Posterior cingulate gyrus (tissue), 11 donors: ENCODE measurements at places on chromosomes 12 and 14.

DNA sequence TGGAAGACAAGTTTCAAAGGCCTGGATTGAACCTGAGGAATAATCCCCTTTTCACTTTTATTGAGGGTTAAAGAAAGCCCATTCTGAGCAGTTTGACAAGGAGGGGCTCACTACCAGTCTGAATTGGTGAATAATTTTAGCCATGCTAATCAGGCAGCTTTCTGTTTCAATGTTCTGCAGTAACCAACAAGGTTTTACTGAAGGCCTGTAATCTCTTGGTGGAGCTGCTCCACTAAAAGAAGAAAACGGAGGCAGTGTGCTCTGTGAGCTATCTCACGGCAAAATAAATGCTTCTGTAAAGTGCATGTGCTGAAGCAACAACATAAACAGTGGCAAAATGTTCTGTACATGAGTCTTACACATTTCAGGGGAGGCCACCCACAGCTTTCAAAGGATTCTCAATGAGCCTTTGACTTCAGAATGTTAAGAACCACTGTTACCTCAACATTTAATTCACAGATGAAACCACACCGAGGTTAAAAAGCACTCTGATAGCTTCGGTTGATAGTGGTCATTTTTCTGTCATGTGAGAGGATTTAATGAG, 111.2 kb downstream of the LRIG3 start:
- no peak for DNase-seq

GRCh38 chr12:26465419-26466097, 270.2 kb downstream of the SSPN start:
- DNase-seq, result peak; percentile 21

DNA sequence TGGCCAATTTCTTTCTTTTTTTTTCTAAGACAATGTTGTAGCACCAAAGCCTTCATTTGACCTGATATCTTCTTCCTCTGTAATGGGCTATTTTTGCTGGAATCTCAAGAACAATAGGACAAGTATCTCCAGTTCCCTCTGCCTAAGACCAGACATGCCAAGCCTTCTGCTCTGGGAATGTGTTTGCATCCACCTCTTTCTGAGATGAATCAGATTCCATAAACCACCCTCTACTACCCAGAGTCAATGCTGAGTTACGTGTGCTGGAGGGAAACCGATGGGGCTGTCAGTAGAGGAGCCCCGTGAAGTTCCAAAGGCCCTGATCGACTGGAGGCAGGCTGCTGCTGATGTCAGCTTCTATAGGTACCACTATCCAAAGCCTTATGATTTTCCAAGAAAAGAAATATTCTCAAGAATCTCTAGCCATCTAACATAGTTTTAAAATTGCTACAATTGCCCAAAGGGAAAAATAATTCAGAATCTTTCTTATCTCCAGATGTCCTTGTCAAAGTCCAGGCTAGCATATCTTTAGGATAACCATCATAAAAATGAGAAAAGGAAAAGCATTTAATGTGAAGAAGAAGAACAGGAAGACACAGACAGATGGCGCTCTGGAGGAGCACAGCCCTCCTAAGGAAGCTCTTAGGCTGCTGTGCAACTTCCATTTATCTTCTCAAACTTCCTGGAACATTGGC, 101.9 kb downstream of the SLC8A3 start:
- DNase-seq, result peak; percentile 43

DNA sequence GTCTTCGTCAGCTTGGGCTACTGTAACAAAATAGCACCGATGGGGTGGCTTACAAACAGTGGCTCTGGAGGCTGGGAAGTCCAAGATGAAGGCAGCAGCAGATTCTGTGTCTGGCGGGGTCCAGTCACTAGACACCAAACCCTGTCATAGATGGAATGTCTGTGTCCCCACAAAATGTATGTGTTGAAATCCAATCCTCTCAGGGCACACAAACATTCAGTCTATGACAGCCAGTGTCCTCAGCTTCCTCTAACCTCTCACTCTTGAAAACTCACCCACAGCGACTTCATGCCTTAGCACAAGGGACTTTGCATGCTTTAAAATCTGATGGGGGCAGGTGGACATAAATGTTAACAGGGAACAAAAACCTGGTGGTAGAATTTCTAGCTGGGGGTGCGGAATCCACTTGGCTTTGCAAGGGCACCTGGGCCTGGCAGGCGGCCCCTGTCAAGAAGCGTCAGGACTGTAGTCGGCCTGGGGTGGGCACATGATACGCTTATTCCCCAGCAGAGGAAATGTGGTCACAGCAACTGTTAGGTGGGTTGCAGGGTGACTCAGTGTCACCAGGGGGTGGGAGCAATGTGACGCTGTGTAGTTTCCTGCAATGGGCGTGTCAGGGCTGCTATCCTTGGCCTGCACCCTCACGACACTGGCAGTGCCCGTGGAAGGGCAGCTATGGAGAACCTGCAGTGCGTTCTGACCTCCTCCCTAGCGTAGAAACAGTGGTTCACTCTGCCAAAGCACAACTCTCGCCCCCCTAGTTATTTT, 17.7 kb downstream of the RIN3 start:
- no peak for DNase-seq

- no peak for DNase-seq
Observed at GRCh38 chr12:115506822-115507559, 770.5 kb downstream of the MED13L start.

DNA sequence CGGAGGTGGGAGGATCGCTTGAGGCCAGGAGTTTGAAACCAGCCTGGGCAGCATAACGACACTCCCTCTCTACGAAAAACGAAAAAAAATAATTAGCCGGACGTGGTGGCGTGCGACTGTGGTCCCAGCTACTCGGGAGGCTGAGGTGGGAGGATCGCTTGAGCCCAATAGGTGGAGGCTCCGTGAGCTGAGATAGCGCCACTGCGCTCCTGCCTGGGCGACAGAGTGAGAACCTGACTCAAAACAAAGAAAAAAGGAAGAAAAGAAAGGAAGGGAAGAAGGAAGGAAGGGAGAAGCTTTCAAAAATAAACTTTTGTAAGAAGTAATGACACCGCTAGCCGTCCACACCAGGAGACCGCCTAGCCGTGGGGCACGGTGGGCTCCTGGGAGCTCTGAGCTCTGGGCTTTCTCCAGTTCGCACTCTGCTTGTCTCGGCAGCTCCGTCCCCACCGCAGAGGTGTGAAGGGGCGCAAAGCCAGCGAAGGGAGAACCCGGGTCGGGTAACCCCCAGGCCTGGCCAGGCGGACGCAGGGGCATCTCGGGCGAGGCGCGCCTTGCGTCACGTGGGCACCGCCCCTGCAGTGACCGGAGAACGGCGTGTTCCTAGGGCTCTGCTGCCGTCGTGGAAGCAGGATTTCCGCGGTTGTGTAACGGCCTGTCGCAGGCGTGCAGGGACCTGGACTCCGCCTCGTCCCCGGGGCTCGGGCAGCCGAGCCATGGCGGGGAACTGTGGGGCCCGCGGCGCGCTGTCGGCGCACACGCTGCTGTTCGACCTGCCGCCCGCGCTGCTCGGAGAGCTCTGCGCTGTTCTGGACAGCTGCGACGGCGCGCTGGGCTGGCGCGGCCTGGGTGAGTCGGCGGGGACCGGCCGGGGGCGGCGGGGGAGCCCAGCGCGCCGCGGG, at the start of gene IRAK3:
Gene IRAK3, plus strand, starts transcription at position 631 of the 902 bp plus-strand sequence. Its CDS starts 86 bp downstream, at position 717.
- no peak for DNase-seq
